AG08396 (cell line): ENCODE measurements at places on chromosomes 11 and 22.

- DNase-seq: no peak
These were observed 6.3 kb upstream of the PIWIL4 start for GRCh38 chr11:94560834-94561233.

DNA sequence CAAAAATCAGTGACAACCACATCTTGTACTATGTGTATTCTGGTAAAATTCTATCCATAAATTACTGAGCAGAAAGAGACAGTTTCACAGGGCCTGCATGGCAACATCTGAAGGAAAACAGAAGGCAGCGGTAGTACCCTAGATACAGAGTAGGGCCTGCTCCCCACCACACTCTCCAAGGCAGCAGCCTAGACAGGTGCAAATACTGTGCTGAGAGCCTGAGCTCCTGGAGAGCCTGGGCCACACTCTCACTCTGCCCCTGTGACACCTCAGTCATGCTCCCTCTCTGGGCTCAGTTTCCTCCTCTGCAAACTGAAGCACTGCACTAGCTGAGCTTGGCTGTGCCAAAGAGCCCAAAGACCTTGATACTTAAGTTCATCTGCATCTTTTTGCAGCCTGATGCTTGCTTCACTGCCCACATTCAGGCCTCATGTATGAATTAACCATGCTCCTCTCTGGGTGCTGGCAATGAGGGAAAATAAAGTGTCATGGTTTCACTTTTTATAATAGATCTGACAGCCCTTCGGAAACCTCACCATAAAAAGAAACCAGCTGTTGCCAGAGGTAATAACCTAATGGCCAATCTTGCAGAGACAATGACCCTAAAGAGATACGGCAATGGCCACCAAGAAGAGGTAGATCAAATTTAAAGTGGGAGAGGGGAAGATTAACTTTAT, 104.7 kb downstream of the PLEKHA7 start:
- no peak for DNase-seq

GRCh38 chr11:59829358-59829757, 15.9 kb downstream of the CBLIF start:
- no peak for DNase-seq

DNA sequence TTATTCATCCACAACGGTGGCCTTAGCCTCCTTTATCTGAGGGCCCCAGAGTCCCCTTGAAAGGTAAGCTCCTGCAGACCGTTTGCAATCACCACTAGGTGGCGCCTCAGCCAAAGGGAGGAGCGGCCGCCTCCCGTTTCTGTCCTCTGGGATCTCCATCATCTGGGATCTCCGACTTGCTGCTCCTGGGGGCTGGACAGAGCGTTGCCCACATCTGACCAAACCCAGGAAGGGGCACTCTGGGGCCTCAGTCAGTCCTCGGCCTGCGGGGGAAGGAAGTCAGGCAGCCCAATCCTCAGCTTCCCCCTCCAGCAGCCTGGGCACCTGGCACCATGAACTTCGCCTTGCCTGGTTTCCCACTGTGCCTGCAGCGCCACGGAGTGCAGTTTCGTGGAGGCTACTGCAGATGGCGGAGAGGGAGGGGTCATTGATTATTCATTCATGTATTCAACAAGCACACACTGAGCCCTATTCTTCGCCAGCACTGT, 23.5 kb downstream of the TP53I11 start:
- peak; percentile 76 for DNase-seq

GRCh38 chr11:86314636-86315035, 12.6 kb downstream of the HIKESHI start:
- DNase-seq: no peak

DNA sequence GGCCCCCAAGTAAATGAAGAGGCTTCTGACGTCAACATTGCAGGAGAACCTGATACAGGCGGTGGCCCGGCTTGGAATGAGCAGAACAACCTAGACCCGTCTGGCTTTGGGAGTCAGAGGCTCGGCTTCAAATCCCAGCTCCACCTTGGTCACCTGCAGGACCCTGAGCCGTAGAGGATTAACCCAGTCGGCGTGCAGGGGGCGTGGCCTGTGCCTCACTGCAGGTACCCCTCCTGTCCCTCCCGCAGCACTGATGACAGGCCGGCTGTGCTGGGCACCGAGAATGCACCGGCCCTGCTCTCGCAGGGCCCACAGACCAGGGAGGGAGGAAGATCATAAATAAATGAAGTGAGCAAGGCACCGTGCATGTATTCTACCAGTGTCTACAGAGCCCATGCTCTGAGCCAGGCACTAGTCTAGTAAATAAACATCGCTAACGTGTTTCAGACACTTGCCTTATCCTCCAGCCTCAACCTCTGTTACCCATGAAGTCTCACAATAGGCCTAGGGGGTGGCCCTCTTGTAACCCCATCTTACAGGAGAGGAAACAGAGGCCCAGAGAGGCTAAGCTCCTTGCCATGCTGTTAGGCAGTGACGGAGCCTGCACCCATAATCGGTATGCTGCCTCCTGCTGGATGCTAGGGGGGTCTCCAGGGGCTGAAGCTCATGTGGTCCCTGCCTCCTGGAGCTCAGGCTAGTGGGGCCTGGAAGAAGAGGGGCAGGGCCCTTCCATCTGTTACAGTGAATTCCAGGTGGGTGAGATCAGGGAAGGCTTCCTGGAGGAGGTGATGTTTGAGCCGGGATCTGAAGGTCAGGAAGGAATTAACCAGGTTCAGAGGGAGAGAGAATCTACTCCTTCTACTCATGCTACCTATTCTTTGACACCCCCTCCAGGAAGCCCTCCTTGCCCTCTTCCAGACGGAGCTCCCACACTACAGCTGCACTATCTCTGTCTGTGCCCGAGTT, 53.4 kb downstream of the RTL6 start:
- no peak for DNase-seq

GRCh38 chr11:16815047-16815767, 76.8 kb downstream of the C11orf58 start:
- DNase-seq: peak; percentile 49

GRCh38 chr11:866481-866880, 23.8 kb downstream of the TSPAN4 start:
- no peak for DNase-seq

GRCh38 chr22:37823134-37823985, at the start of gene GALR3:
Gene GALR3 (plus strand): TSS chr22:37823382. CDS start chr22:37823407, 25 bp downstream.
- no peak for DNase-seq

- no peak for DNase-seq
These were observed 3.1 kb downstream of the DMC1 start for GRCh38 chr22:38566726-38567504.

- no peak for DNase-seq
These were observed 7.1 kb downstream of the SLC7A4 start for GRCh38 chr22:21025266-21025665.

- DNase-seq: no peak
These were observed 109.1 kb upstream of the NARS2 start for GRCh38 chr11:78683774-78684173.

DNA sequence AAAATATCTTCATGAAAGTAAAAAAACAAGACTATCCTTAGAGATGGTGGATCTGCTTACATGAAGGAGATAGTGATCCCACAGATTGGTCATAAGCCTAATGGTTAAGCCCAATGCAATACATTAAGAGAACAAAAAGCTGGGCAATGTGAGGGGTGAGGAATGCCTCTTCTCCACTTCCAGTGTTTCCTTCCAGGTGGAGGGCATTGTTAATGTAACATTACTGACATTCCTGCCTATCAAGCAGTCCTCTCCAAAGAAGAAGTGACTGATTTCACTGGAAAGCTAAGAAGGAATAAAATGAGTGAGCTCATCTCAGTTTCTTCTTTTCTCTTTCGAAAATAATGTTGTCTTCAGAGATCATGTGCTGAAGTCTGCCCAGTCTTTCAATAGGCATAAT, 207.8 kb downstream of the RAB38 start:
- DNase-seq: no peak

DNA sequence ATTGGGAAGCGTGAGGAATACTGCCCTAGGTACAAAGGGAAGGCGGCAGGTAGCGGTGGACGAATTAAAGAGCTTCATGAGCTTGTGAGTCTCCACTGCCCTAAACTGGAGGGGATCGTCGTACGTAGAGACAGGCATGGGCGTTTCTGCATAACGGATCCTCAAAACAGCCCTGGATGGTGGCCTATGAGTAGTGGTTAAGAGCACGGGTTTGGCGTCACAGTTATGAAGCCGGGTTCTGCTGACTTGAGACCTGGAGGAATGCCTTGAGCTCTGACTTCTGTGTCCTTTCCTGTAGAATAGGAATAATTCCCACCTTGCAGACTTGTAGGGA, 335 bp downstream of the TMEM138 start:
- peak; percentile 54 for DNase-seq

DNA sequence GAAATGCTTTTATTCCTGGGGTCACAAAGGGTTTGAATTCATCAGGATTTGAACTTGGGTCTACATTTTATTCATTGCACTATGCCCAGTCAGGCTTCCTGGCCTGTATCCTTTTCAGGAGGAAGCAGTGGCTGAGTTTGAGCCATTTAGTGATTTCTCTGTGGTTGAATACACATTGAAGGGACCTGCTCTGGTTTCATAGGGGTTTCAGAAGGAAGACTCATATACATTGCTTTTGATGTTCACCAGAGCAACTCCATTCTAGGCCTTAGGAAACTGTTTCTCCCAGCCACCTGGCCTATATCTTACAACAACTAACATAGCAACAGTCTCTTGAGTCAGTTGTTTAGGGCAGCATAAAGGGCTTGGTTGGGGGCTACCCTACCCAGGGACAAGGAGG, 165.7 kb downstream of the INSC start:
- no peak for DNase-seq

DNA sequence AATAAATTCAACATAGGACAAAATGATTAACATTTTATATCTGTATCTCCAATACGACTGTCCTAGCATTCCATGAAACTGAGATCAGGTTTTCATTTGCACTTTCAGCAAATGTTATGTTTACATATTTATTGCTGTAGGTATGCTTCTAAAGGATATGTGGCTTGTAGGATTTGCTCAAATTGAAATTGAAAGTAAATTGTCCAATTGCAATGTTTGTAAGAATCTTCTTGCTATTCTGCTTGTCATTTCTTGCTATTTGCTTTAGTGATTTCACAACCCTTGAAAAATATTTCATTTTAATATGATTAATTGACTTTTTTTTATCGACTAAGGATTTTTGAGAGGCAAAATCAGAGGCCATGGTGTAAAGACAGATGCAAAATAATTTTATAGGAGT, 904.2 kb upstream of the RAG2 start:
- DNase-seq: no peak

DNA sequence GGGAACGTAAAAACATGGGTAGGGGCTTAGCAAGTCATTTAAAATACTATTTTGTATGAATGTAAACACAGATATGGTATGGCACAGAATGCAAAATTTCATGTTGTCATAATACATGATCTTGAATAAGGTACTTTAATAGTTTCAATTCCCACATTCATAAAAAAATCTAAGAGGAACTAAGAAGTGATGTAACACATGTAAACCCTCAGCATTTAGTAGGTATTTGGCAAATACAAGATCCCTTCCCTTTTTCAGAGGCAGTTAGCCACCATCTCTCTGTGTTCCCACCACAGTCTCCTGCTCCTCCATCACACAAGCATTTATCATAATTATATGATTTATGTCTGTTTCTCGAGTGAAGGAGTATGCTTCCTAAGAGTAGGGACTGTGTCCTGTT, 251.8 kb downstream of the TENM4 start:
- no peak for DNase-seq

GRCh38 chr11:119376197-119376847, 5.2 kb downstream of the USP2 start:
- no peak for DNase-seq

- DNase-seq: no peak
These were observed 5.7 kb downstream of the RFPL1 start for GRCh38 chr22:29443861-29444792.

GRCh38 chr11:67390947-67391303, 861 bp upstream of the RAD9A start:
- DNase-seq: no peak

DNA sequence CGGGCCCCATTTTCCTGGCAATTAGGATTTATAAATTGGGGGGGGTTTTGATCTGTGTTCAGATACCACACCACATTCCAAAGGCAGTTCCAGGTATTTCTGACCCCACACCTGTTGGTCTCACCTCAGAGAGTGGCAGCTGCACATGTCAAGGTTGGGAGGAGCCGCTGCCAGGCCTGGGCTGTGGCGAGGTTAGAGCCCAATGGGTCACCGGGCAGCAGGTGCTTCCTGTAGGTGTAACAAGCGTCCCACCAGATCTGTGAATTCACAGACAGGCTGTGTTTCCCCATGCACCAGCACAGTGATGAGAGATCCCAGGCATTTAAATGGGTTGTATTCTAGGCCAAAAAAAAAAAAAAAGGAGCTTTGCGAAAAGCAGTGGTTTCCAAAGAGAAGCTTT, 58.6 kb downstream of the CABIN1 start:
- DNase-seq: no peak

DNA sequence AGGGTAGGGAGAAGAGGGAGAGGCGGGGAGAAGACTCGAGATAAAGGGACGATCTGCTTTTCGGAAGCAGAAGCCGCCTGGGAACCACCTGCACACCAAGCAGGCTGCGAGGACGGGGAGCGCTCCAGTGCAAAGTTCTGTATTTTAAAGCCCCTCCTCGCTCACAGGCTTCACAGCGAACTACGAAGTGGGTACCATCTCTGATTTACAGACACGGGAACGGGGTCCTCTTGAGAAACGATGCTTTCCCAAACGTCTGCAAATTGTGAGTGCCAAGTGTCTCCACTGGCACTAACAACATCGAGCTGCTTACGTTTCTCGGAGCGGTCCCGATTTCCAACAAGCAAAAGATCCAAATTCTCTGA, 700 bp upstream of the STX3 start:
- peak; percentile 8 for DNase-seq

GRCh38 chr11:115764176-115764575, 260.0 kb upstream of the CADM1 start:
- no peak for DNase-seq

GRCh38 chr11:30447058-30447640, 124.2 kb downstream of the ARL14EP start:
- no peak for DNase-seq

DNA sequence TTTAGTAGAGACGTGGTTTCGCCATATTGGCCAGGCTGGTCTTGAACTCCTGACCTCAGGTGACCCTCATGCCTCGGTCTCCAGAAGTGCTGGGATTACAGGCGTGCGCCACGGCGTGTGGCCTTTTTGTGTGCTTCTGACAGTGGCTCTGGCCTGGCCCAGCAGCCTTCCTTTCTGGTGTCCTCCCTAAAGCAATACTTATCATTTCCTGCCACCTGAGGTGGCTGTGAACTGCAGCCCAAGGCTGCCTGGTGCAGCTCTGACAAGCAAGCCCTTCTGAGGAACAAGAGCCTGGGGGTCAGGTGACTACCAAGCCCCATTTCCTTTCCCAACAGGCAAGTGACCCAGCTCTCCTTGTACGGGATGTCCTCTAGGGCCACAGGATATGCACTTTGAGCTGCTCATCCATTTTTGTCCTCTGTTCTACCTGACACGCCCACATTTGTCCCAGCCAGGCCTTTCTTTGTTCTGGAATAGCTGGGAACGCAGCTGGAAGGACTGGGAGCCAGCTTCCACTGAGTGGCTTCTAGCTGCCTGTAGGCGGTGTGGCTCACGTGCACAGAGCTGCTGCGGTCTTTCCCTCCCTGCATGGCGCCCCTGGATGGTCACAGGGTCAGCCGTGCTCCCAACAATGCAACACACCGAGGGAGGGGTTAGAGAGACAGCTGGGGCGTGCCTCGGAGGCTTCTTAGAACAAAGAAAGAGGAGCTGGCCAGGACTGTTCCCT, 12.3 kb upstream of the BID start:
- DNase-seq: no peak
